Stimulated activated CD8-positive, alpha-beta memory T cell treated with anti-CD3 and anti-CD28 coated beads, Interleukin-15, amount 100 ng/mL, for 48 hours (primary cell): ENCODE measurements at places on chromosomes 2 and 18.
A peak's percentile ranks its signal among the peaks of the same experiment; 100 is the strongest.

- DNase-seq: no peak
Observed at GRCh38 chr2:48406116-48406515, 123.8 kb upstream of the STON1 start.

DNA sequence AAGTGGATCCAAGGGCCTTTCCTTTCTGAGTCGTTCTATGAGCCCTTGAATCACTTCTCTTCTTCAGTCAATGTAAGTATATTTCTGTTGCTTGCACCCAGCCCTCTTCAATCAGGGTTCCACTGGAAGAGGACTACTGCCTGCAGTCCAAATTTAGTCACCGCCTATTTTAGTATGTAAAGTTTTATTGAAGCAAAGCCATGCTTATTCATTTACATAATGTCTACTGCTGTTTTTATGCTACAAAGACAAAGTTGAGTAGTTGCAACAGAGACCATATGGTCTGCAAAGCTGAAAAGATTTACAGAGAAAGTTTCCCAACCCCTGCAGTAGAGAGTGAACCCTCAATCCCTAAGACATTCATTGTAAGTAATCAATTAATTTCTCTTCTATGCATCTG lies 332.5 kb upstream of the TNP1 start:
- DNase-seq: no peak

DNA sequence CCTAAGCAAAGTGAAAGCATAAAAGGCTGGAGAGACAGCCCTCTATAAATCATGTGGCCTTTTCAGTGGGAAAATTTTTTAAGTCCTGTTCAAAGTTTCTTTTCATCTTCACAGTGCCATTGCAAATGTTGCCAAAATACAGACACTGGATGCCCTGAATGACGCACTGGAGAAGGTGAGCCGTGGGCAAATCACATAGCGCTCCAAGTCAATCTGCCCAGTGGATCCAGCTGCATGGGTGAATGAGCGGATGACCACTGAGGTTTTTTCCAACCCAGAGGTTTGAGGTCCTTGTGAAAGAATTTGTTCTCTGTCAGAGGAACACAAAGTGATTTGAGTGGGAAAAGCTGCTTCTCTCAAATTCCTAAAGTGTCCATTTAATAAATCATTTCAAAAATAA lies 11.8 kb downstream of the DAPL1 start:
- no peak for DNase-seq

GRCh38 chr2:96756788-96757476 lies 3.8 kb upstream of the CNNM4 start:
- DNase-seq: no peak

- no peak for DNase-seq
Observed at GRCh38 chr18:52237551-52237950, 102.4 kb upstream of the DCC start.

- no peak for DNase-seq
Observed at GRCh38 chr2:12389344-12390045, 327.2 kb upstream of the TRIB2 start.

DNA sequence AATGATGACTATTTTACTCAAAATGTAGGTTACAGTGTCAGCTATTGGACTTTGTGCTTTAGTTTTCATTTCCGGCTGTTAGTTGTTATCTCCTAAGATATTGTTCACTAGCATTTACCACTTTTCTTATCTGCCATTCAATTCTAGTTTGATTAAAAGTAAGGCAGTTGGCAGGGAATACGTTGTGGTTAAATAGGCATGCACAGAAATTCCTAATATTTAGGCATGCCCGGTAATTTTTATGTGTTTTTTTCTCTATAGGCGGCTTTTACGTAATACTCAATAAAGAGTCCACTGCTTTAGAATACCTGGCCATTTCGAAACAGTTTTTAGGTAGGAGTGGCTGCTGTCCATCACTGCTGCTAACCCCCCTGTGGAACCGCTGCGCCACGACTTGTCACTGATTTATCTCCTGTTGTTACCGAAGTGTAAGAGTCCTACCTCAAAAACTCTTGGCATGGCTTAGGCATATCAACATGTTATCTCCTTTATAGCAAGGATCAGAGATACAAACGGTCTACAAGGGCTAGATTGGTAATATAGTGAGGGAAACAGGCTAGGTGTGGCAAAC lies 39.5 kb downstream of the BABAM2 start:
- no peak for DNase-seq

GRCh38 chr18:39675368-39675767 lies 2109.8 kb upstream of the CELF4 start:
- DNase-seq: no peak

DNA sequence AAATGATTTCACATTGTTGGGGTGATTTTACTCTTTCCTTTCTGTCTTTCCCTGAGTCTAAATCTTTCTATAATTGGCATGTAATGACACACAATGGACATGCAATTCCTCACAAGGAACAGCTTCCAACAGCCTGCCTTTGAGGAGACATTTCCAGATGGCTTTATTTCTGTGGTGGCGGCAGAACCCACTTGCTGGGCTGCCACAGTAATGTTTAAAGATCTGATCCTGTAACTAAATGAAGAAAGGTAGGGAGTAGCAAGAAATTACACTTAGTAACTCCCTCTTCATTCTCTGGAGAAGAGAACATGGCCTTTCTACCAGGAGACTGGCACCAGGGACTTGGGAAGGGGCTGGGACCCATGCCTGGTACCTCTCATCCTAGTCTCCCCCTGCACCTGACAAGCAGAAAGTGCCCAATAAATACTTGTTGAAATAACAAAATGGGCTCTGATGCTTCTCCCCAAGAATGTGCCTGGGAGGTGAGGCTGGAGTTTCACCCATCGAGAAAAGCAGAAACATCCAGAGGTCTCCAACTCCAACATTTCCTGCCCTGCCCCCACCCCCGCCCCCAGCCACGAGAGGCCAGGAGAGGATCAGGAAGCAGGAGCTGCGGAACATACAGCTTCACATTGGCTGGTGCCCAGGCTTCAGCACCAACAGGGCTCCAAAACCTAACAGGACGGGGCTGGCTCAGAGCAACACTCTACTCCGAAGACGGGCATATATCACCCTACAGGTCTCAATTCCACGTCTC lies 92.1 kb downstream of the PXDN start:
- no peak for DNase-seq

DNA sequence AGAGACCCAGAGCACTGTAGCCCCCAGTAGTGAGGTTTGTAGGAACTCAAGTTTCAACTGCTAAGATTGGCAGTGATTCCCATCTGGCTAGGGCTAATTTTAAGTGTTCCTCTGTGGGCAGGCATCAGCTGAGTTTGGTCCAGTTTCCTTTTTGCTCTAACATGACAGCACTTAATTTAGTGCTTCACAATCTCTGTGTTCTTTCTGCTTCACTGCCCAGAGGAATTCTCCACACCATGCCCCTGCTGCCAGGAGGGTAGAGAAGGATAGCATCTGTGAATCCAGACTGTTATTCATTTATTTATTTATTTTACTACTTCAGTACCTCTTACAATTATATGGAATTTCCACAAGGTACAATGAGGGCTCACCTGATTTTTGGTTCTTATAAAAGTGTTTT lies 549.9 kb upstream of the FSIP2 start:
- DNase-seq: no peak

DNA sequence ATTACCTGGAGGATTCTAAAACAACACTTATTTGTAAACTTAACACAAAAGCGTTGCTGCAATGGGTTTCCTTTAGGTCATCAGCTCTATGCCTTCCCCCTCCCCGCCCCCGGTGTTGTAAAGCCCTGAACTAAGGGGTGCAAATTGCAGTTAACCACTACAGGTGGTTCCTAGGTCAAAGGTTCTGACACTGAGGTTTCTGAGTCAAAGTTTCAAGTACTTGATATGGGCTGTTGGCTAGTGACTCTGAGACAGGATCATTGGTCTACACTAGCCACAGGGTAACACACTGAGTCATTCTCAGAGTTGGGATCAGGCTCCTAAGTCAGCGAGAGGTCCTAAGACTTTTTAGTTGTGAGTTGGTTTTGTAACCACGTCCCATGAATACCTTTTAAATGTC lies 15.4 kb downstream of the IL1B start:
- DNase-seq: peak; percentile 61

DNA sequence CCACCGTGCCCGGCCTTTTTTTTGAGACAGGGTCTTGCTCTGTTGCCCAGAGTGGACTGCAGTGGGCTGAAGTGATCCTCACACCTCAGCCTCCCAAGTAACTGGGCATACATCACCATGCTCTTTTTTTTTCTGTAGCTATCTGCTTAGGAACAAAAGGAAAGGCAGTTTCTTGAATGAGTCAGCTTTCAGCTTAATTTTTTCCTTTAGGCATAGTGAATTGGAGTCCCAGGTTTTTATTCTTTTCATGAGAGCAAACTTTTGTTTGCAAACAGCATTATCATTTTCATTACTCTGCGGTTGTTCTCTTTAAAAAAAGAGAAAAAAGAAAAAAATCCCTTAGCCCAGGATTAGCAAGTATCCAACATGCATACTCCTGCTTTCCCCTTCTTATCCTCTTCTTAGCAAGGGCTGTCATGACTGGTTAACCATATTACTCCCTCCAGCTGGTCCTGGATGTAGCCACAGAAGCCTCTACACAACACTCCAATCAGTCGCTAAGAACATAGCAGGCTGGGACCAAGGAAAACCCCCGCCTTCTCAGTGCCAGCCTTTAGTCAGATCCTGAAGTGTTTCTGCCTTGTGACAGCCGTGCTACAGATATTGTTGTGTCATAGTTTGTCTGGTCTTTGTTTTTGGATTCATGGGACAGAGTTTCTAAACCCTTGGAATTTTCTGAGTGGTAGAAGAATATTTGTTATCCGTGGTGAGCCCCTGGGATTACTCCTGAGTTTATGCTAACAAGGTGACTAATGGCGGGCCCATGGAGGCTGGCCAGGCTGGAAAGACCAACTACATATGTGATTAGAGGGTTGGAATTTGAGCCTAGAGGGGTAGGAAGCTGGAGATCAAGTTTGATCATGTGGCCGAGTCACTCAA lies 23.3 kb upstream of the ST3GAL5 start:
- no peak for DNase-seq

DNA sequence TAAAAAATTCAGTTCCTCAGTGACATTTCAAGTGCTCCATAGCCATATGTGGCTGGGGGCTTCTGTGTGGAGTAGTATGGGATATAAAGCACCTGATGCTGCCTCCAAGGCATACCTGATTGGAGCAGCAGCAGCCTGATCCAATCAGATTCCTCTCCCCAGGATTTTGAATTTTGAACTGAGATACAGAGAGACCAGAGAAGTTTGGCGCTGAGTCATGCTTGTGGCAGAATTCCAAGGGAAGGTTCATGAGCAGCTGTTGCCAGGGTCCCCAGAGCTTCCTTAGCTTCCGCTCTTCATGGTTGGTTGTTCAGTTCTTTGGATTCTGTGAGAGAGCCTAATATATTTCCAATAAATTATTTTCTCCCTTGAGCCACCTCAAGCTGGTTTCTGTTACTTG lies 29.0 kb upstream of the CFAP36 start:
- no peak for DNase-seq

- no peak for DNase-seq
Observed at GRCh38 chr2:73740767-73741166, 3.6 kb upstream of the TPRKB start.

GRCh38 chr18:33870059-33870458 lies 292.0 kb downstream of the ASXL3 start:
- no peak for DNase-seq

GRCh38 chr2:7517088-7517487 lies 599.9 kb downstream of the RNF144A start:
- DNase-seq: peak; percentile 22

GRCh38 chr2:211545582-211545981 lies 989.2 kb downstream of the CPS1 start:
- no peak for DNase-seq

DNA sequence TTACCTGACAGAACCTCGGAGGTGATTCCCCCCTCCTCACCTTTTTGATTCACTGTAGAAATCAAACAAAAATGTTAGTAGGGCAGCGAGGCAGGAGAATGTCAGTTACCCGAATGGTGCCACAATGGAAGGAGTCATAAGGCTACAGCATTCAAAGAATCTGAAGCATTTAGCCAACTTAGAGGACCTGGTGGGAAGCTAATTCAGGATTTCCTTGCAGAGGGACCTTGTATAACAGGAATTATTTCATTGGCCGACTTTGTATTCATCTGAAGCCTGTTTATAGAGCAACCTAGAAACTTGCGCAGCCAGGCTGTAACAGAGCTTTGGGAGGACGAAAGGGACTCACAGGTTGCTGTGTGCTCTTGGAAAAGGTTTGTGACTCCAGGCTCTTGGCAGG lies 129.1 kb upstream of the MMADHC start:
- no peak for DNase-seq

DNA sequence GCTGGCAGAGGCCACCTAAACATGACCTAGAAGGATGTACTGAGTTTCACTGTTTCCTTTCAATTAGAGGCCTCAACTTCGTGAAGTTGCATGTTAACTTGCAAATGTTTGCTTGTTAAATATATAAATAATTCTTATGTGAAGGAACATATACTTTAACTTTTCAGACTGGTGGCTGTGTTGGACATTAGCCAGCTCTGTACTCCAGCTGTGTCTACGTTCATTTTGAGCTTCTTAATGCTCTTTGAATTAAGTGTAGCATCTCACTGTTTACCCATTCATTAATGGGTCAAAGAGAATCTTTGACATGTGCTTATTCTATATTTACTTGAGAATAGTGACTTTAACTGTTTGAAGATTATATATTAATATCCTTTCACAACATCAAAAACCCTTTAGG lies 823.2 kb upstream of the ID2 start:
- no peak for DNase-seq

GRCh38 chr2:67453310-67453709 lies 56.2 kb downstream of the ETAA1 start:
- DNase-seq: no peak

GRCh38 chr18:35060122-35060815 lies 19.1 kb downstream of the MAPRE2 start:
- DNase-seq: no peak
